ENCODE measurements at places on chromosomes 4 and X.

DNA sequence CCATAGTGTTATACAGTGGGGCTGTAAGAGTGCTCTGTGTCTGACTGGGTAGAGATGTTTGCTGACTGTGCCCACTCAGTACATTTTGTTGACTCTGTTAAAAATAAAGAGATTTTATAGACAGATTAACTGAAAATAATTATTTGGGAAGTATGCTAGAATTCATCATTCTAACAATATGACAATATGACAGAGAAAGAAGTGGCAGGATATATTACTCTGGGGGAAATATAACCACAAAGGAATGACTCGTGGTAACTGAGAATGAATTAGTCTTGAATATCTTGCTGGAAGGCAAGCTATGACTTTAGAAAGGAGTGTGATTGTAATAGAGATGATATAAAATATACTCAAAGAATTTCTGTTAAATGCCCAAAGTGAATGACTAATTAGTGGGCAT lies 46.8 kb downstream of the TMEM165 start:
- DNase-seq = no peak

GRCh38 chrX:122567911-122568310 lies 616.2 kb upstream of the GRIA3 start:
- no peak for DNase-seq

DNA sequence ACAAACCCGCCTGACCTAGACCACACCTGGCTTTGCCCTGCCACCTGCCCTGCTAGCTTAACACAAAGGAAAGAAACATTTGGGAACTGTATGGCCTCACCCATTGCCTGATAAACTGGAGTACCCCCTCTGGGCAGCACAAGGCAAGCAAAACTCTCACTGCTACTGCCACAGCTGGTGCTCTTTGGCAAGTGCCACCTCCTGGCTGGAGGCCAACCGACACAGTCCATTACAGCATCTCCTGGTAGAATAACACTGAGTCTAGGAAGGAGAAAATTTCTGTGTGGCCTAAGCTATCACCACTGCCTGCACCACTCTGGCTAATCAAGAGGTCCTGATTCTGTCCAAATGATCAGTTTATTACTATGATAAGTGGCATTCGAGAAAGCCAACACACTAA lies 18.9 kb upstream of the SPANXN3 start:
- no peak for DNase-seq

DNA sequence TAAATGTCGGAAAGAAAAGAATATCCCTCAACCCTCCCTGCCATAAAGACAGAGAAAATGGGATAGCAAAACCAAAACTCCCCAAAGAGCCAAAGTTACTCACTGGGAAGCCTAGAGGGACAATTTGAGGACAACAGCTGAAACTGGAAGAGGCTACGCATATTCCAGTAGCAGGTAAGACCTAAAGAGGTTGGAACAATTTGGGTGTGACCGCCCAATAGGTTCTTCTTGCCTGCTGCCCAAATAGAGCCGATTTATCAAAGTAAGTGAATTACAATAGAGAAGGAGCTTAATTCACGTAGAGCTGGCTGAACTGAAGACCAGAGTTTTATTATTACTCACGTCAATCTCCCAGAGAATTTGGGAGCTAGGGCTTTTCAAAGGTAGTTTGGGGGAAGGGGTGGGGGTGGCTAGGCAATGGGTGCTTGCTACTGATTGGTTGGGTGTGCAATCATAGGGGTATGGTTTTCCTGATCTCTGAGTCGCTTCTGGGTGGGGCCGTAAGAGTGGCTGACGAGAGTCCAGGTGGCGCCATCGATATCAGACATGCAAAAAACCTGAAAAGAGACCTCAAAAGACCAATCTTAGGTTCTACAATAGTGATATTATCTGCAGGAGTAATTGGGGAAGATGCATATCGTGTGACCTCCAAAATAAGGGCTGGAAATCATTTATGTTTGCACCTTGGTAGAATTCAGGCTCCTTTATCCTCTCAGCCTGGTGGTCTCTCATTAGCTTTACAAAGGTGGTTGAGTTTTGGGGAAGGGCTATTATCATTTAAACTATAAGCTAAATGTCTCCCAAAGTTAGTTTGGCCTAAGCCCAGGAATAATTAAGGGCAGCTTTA lies 39.0 kb upstream of the SLC7A3 start:
- DNase-seq = no peak

- DNase-seq = no peak
These were observed 55.6 kb downstream of the TSPAN7 start for GRCh38 chrX:38616904-38617303.

DNA sequence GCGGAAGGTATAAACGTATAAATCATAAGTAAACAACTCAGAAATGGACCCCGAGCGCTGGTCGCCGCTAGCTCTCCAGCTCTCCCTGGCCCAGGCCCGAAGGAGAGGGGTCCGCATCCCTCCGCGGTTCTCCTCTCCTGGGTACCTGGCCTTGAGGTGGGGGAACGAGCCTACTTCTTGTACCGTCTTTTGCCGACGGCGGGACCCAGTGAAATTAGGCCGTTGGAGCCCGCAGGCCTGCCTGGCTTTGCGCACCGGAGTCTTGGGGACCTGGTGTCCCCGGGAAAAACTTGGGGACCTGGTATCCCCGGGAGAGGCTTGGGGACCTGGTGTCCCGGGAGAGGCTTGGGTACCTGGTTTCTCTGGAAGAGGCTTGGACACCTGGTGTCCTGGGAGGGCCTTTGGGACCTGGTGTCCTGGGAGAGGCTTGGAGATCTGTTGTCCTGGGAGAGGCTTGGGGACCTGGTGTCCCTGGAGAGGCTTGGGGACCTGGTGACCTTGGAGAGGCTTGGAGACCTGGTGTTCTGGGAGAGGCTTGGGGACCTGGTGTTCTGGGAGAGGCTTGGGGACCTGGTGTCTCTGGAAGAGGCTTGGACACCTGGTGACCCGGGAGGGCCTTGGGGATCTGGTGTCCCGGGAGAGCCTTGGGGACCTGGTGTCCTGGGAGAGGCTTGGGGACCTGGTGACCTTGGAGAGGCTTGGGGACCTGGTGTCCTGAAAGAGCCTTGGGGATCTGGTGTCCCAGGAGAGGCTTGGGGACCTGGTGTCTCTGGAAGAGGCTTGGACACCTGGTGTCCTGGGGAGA lies 12.0 kb downstream of the SHOX start:
- no peak for DNase-seq

DNA sequence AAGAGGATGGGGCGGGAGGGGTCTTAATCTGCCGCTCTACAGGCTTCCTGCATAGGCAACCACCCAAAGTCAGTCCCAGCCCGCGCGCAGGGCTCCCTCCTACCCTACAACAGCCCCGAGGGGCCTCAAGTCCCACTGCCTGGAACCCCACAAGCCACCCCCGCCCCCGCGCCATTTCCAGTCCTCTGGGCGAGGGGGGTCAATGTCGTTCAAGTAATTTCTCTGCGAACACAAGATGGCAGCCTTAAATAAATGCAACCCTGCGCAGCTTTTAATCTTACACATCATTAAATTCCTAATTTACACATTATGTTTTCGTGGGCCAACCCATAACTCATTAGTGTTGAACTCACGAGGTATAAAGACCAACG lies 92.9 kb downstream of the BCOR start:
- no peak for DNase-seq

DNA sequence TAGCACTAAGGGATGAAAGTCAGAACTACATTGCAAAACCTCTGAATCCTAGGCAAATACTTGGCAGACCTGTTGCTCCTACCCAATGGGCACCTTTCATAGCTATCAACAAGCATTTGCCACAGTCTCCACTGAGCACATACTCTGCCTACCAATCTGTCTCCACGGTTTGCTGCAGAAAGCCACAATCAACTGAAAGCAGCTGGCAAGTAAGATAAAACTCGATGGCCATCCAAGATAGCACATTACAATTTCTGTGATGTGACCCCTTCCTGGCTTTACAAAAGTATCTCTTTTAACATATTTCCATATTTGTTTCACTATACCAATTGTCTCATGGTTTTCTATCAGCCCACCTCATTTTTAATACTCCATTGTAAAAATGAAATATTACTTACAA lies 1060.5 kb upstream of the INTU start:
- DNase-seq = no peak

DNA sequence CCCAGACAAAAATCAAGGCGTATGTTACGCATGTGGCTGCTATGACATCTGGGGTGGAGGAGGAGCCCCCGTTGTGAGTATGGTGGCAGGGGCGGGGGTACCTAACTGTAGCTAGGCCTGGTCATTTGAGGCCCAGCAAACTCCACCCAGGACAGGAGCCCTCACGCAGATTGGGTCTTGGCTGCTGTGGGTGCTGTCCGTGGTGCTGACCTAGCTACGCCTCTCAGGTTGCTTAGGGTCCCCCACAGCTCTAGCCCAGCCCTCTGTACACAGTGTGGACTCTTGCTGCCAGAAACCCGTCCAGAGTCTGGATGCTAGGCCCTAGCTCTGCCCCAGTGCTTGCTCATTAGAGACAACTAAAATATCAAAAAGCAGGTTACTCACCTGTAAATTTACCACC lies 146.7 kb upstream of the PSAPL1 start:
- DNase-seq = no peak

GRCh38 chr4:57116245-57116644 lies 6.1 kb upstream of the IGFBP7 start:
- no peak for DNase-seq

GRCh38 chr4:3684546-3684945 lies 81.6 kb upstream of the ADRA2C start:
- no peak for DNase-seq

- DNase-seq = no peak
These were observed 1248.8 kb downstream of the ADGRL3 start for GRCh38 chr4:62448911-62449310.

GRCh38 chr4:3658530-3658913 lies 107.7 kb upstream of the ADRA2C start:
- DNase-seq = no peak

- no peak for DNase-seq
These were observed 43.9 kb upstream of the FGFBP2 start for GRCh38 chr4:16006771-16007446.

GRCh38 chr4:150230561-150230960 lies 152.3 kb downstream of the DCLK2 start:
- no peak for DNase-seq

- DNase-seq = no peak
These were observed 28.1 kb downstream of the DDIT4L start for GRCh38 chr4:100162027-100162685.

- DNase-seq = no peak
These were observed 192.3 kb downstream of the SPATA18 start for GRCh38 chr4:52243367-52243766.

DNA sequence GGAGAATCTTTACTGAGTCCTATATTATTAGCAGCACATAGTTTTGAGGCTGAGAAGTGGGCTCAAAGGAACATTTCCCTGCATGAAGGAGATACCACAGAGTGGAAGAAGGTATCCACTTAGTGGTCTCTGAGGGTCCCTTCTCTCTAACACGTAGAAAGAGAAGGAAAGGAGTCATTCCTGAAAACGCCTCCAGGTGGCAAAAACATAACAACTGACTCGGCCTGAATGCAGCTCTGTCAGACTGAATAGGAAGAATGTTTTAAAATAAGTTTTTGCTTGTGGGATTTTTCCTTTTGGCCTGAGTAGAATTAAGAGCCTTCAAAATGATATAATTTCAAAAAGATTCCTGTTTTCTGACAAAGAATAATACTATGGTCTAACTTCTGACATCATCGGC lies 23.3 kb downstream of the RPGR start:
- DNase-seq = no peak

- no peak for DNase-seq
These were observed 1299.9 kb downstream of the C4orf33 start for GRCh38 chr4:130395871-130396270.

- DNase-seq = no peak
These were observed 74.2 kb downstream of the ADGRL3 start for GRCh38 chr4:61274286-61274685.

DNA sequence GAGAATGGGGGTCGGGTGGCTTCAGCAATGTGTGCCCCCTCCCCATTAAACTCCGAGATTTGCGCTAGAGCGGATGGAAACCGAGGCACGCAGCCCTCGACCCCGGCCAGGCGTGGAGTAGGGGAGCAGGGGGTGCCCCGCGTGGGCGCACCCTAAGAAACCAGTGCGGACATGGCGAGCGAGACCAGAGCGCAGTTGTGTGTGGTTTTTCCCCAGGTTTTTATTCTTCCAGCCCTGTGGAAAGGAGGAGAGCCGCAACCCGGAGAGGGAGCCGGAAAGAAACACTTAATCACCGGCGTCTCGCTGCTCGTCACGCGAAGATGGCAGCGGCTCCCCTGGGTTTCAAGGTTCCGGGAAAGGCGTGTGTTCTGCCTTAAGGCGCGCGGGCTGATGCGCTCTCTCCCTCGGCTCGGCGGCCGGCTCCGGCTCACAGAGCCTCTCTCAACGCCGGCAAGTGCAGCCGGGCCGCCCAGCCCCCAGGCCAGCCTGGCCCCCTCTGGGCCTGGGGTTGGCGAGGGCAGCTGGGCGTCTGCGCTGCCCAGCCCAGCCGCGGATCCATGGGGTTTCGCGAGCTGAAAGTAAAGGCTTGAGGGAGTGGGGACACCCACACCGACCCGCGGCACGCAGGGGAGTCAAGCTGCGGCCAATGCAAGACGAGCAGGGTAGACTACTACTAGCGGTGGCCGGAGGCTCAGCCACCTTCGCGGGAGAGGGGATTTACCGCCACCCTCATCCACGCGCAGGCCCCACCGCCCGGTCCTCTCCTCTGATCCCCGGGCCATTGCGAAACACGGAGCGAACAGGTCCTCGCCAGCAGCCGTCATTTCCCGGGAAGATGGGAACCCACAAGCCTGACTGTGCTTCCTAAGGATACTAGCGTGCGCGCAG lies 74.0 kb upstream of the BCOR start:
- peak; percentile 65 for DNase-seq

GRCh38 chr4:76074468-76074867 lies at the start of gene ART3:
TSS of gene ART3 (plus strand) at chr4:76074709. CDS start at chr4:76075890, 1,181 bp downstream.
- DNase-seq = no peak

DNA sequence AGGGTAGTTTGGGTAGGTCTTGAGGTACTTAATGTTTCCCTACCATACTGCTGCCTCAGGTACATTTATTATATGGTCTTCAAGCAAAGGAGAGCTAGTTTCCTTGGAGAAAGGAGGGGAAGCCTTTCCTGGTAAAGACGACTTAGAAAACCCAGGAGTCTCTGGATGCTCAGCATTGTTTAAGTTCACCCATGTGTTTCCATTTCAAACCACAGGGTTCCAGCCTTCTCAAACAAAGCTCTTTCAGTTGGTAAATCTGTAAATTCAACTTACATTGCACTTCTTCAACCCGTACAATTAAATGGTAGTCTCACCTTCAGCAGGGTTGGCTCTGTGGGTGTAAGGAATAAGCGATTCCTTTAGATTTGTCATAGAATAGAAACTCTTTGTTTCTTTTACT lies 111.9 kb upstream of the UNC5C start:
- DNase-seq = no peak

DNA sequence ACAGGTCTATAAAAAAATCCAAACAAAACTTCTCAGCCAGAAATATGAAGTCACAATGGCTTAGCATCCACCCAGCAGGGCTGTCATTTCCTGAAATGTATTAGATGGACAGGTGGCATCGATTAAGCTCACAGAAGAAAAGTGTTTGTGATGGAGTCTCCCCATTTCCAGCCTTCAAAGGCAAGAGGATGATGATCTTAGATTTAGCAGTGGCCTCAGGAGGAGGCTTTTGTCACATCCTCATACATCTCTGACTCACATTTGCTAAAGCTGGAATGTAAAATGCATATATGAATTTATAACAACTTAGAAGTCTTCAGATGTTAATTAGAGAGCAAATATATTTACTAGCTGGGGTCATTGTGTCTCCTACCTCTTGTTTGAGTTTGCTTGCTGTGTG lies 441.9 kb downstream of the SPRY1 start:
- DNase-seq = no peak

- DNase-seq = no peak
These were observed 337.7 kb upstream of the CTSO start for GRCh38 chr4:156291317-156291716.

GRCh38 chr4:174204164-174204831 lies 79.2 kb downstream of the FBXO8 start:
- DNase-seq = no peak
